Lower lobe of right lung (tissue), 2 donors: ENCODE measurements at places on chromosomes 7 and 10. TPM values are rescaled to one million over a fixed set of nuclear protein-coding genes. Genes with fewer than 3 reads are reported as not detected.

Gene CTTNBP2
- 6.6 TPM for total RNA-seq

Gene LIPN
- total RNA-seq: 1.6 TPM

Gene CNPY1
- not detected for total RNA-seq

Gene BUB3
- 67.3 TPM for total RNA-seq

DNA sequence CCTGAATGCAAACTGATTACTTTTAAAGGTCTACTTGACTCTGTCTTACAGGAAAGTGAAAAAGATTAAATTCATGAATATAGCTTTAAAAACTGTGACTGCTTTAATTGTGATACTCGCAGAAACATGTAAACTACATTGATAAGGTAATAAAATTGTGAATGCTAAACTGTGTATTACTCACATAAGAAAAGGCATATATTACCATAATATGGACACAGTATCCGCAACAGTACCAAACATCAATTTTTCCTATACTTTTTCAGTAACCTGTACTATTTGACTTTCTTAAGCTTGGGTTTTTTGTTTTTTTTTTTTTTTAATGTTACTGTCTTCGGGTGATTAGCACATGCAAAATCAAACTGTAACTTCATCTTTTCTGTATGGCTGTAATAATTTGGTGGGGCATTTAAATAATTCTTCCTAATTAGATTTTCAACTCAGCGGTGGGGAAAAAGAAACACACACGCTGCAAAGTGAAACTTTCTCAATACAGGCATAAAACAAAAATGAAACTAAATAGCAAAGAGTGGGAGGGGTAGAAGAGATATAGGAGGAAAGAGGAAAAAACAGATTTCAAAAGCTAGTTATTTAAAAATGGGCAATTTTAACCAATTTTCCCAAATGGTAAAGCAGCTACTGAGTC, 23.2 kb downstream of the NT5C3A start:
- no peak for DNase-seq
- no peaks in the 10 kb centered on the region for H3K36me3 ChIP-seq
- H3K27ac ChIP-seq: peak overlapping the region; percentile 56
- H3K4me1 ChIP-seq: peaks cover 53% of the 10 kb centered on the region
- H3K27me3 ChIP-seq: no peaks in the 10 kb centered on the region

GRCh38 chr10:809671-810350, 120.3 kb upstream of the DIP2C start:
- no peaks in the 10 kb centered on the region for H3K27me3 ChIP-seq
- DNase-seq: no peak
- peaks cover 2% of the 10 kb centered on the region for H3K4me1 ChIP-seq
- no peak overlapping the region for H3K4me3 ChIP-seq

DNA sequence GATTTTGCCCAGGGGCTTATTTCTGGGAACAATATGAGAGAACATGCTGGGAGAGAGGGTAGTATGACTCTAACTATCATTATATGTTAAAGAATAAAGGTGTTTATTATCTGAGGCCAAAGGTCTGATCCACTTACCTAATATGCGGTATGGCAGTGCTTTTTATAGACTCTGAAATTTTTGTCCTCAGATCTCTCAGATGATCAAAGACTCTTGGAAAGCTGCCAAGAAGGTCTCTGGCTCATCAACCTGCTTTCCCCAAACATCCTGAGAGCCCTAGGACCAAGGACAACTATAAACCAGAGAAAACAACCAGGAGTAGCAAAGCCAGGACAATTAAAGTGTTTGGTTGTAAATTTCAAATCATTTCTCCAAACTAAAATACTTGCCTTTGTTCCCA, 255.7 kb upstream of the LRRN3 start:
- no peak overlapping the region for H3K27ac ChIP-seq
- no peak overlapping the region for H3K4me3 ChIP-seq
- no peaks in the 10 kb centered on the region for H3K27me3 ChIP-seq
- no peaks in the 10 kb centered on the region for H3K36me3 ChIP-seq
- no peaks in the 10 kb centered on the region for H3K4me1 ChIP-seq
- DNase-seq: no peak

GRCh38 chr7:144534196-144534595, 130.7 kb upstream of the NOBOX start:
- no peak overlapping the region for H3K27ac ChIP-seq
- DNase-seq: no peak
- no peaks in the 10 kb centered on the region for H3K36me3 ChIP-seq
- H3K4me3 ChIP-seq: no peak overlapping the region
- H3K27me3 ChIP-seq: no peaks in the 10 kb centered on the region
- H3K4me1 ChIP-seq: no peaks in the 10 kb centered on the region

DNA sequence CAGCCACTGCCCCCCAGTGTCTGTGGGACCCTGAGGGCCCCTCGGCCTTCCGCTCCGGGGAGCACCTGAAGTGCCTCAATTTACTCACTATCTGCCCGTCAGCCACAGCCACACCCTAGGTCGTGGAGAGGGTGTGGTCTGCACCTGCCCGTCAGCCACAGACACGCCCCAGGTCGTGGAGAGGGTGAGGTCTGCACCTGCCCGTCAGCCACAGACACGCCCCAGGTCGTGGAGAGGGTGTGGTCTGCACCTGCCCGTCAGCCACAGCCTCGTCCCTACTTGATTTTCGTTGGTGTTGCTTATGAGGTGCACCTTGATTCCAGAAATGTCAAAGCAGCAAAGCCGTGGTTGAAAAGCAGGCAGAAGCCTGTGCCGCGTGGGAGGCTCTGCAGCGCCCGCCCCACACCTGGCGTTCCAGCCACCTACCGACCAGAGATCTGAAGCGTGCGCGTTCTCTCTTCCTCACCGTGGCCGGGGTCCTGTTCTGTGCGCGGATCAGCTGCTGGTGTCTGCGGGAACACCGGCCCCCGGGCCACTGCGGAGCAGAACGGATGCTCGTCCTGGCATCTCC, 101.6 kb downstream of the DYNC2I1 start:
- no peaks in the 10 kb centered on the region for H3K36me3 ChIP-seq
- H3K4me3 ChIP-seq: peak overlapping the region; percentile 44
- H3K27ac ChIP-seq: no peak overlapping the region
- H3K4me1 ChIP-seq: peaks cover 8% of the 10 kb centered on the region
- DNase-seq: peak; percentile 88
- peaks cover 8% of the 10 kb centered on the region for H3K27me3 ChIP-seq

- H3K27ac ChIP-seq: no peak overlapping the region
- DNase-seq: no peak
- no peak overlapping the region for H3K4me3 ChIP-seq
- no peaks in the 10 kb centered on the region for H3K4me1 ChIP-seq
Observed at GRCh38 chr10:61063034-61063433, 119.0 kb upstream of the RHOBTB1 start.

DNA sequence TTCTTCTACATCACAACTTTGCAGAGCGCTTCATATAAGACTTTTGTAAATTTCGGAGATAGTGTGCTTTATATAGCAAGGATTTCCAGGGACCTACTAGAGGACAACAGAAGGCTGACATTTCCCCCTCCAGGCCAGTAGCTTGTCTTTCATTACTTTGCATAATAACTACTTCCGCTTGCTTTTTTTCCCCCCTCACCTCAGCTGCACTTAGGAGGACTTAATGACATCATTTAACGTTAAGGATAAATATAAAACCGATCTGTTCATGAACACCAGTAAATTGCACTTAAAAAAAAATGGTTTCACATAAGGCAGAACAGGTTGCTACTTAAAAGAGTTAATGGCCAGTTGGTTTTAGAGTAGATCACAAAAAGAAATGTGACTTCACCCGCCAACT, 172.3 kb downstream of the AUTS2 start:
- H3K27me3 ChIP-seq: no peaks in the 10 kb centered on the region
- H3K27ac ChIP-seq: no peak overlapping the region
- DNase-seq: no peak
- no peaks in the 10 kb centered on the region for H3K36me3 ChIP-seq
- no peak overlapping the region for H3K4me3 ChIP-seq
- peaks cover 7% of the 10 kb centered on the region for H3K4me1 ChIP-seq

- no peaks in the 10 kb centered on the region for H3K27me3 ChIP-seq
- peak overlapping the region; percentile 90 for H3K27ac ChIP-seq
- peak overlapping the region; percentile 76 for H3K4me3 ChIP-seq
- peak; percentile 76 for DNase-seq
- peaks cover 25% of the 10 kb centered on the region for H3K4me1 ChIP-seq
Observed at GRCh38 chr7:35036361-35037171, 719 bp downstream of the DPY19L1 start.

DNA sequence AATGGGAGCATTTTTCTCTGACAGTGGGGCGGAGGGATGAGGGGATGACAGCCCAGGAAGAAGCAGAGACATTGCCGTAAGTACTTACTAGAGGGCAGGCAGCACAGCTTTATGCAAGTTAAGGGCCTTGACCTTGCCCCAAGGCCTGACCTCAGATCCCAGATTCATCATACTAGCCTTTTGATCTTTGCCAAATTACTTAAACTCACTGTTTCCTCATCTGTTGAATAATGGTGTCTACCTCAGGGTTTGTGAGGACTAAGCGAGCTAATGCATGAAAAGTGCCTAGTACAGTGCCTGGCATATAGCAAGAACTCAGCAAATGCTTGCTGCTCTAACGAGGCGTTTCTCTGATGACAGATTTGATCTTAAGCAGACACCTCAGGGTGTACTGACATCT, 3.5 kb upstream of the SEMA4G start:
- DNase-seq: no peak
- H3K27me3 ChIP-seq: peaks cover 5% of the 10 kb centered on the region
- no peak overlapping the region for H3K27ac ChIP-seq
- peaks cover 37% of the 10 kb centered on the region for H3K36me3 ChIP-seq
- peaks cover 17% of the 10 kb centered on the region for H3K4me1 ChIP-seq
- H3K4me3 ChIP-seq: no peak overlapping the region

- H3K27ac ChIP-seq: no peak overlapping the region
- H3K27me3 ChIP-seq: no peaks in the 10 kb centered on the region
- H3K36me3 ChIP-seq: no peaks in the 10 kb centered on the region
- peaks cover 8% of the 10 kb centered on the region for H3K4me1 ChIP-seq
Observed at GRCh38 chr7:28835800-28836199, 122.3 kb downstream of the TRIL start.

DNA sequence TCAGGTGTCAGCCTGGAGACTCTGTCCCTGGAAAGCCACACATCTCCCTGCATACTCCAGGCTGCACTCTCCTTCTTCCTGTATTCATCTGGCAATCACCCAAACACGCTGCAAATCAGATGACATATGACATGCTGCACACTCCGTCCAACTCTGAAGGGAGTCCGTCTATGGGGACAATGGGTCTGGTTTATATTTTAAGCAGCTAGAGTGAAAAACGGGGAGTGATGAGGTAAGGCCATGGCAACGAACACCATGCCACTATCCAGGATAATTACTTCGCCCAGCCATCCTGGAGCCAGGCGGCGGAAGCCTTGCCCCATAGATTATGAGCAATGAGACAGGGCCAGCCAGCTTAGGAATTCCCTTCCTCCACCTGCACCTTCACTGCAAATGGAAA, 140.1 kb downstream of the PLXNA4 start:
- no peak for DNase-seq
- H3K27ac ChIP-seq: no peak overlapping the region
- no peaks in the 10 kb centered on the region for H3K27me3 ChIP-seq
- H3K4me3 ChIP-seq: no peak overlapping the region
- H3K4me1 ChIP-seq: no peaks in the 10 kb centered on the region

DNA sequence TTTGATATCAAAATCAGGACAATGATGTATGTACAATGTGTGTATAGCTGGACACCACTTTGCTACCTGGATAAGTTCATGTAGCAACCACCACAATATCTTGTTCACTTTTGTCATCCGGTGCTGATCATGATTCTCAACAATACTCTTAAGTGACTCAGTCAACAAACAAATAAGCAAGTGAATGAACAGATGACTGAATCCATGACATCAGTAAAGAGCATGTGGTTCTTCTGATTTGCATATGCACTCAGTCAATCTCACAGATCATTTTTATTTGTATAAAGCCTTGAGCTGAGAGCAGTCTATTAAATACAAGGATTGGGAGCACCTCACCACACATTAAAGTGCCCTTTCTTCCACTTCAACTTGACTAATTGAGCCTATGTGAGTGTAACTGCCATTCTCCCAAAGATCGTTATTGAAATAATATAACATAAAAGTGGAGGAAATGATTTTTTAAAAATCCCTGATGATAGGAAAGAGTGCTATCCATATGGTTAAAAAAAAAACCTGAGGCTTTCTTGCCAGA, 69.5 kb downstream of the NPSR1 start:
- H3K4me1 ChIP-seq: no peaks in the 10 kb centered on the region
- no peaks in the 10 kb centered on the region for H3K36me3 ChIP-seq
- no peak overlapping the region for H3K27ac ChIP-seq
- no peaks in the 10 kb centered on the region for H3K27me3 ChIP-seq
- DNase-seq: no peak
- H3K4me3 ChIP-seq: no peak overlapping the region

DNA sequence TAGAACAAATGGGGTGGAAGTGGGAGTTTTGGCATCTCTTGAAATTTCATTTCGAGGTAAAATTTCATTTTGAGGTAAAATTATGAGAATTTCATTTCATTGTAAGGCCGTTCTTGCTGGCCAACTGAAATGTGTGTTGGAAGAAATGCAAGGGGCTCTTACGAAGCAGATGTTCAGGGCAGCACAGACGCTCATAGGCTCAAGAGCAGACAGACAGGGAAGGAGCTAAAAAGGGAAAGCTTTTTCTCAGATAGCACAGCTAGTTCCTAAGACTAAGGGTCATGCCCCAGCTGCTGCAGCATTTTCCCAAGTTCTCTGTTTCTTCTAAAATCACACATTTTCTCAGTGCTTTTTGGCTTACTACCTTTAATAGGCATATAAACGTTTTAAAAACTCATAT, 65.1 kb upstream of the SFMBT2 start:
- H3K27ac ChIP-seq: no peak overlapping the region
- no peak overlapping the region for H3K4me3 ChIP-seq
- H3K4me1 ChIP-seq: peaks cover 21% of the 10 kb centered on the region
- no peaks in the 10 kb centered on the region for H3K27me3 ChIP-seq
- no peak for DNase-seq
- no peaks in the 10 kb centered on the region for H3K36me3 ChIP-seq

GRCh38 chr10:5043716-5044115, 40.1 kb upstream of the AKR1C2 start:
- no peaks in the 10 kb centered on the region for H3K36me3 ChIP-seq
- H3K4me3 ChIP-seq: no peak overlapping the region
- no peak overlapping the region for H3K27ac ChIP-seq
- H3K27me3 ChIP-seq: no peaks in the 10 kb centered on the region

DNA sequence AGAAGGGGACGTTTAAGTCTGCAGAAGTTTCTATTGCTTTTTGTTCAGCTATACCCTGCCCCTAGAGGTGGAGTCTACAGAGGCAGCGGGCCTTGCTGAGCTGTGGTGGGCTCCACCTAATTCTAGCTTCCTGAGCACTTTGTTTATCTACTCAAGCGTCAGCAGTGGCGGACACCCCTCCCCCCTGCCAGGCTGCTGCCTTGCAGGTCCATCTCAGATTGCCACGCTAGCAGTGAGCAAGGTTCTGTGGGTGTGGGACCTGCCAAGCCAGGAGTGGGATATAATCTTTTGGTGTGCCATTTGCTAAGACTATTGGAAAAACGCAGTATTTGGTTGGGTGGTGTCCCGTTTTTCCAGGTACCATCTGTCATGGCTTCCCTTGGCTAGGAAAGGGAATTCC, 147.3 kb upstream of the PRPS1L1 start:
- no peaks in the 10 kb centered on the region for H3K4me1 ChIP-seq
- no peaks in the 10 kb centered on the region for H3K27me3 ChIP-seq
- DNase-seq: no peak
- H3K4me3 ChIP-seq: no peak overlapping the region

- no peak for DNase-seq
- no peaks in the 10 kb centered on the region for H3K4me1 ChIP-seq
- H3K27me3 ChIP-seq: no peaks in the 10 kb centered on the region
- no peak overlapping the region for H3K4me3 ChIP-seq
- no peak overlapping the region for H3K27ac ChIP-seq
Observed at GRCh38 chr10:96991313-96991841, 159.3 kb downstream of the LCOR start.
